ENCODE measurements at places on chromosomes 12 and 14. TPM values are rescaled to one million over a fixed set of nuclear protein-coding genes. Genes with fewer than 3 reads are reported as not detected.

Gene RTN1
- total RNA-seq: not detected

Gene RTL1
- total RNA-seq: not detected

Gene STYX
- 13.2 TPM for total RNA-seq

- no peak for DNase-seq
Observed at GRCh38 chr12:128790653-128791373, 32.9 kb downstream of the SLC15A4 start.

DNA sequence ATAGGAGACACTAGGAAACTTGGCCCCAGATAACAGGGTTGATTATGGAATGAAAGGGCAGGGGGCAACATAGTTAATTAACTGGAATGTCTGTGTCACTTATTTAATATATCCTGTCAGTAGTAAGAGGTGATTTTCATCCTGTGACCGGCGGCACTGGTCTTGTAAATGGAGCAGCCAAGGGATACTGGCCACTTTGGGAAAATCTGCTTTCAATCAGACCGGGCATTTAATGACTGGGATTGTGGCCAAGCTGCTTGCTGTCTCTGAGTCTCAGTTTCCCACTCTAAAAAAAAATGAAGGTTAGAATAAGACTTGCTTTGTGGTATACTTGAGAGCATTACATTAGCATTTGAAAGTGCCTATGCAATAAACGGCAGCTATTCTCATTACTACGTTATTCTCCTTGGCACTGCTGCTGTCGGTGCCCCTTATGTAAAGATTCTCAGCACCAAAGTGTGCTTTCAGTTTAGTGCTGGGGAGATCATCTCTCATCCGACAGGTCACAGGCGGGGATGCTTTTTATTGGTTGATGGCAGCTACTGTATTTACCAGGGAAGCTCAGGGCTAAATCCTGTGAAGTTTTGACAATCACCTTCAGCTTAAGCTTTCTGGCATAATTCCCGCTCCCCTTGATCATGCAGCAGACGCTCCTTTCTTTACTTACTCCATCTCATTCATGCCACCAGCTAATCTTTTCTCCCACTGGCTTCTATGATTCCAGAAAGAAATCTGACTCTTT lies 162.1 kb downstream of the ESRRB start:
- DNase-seq: no peak

DNA sequence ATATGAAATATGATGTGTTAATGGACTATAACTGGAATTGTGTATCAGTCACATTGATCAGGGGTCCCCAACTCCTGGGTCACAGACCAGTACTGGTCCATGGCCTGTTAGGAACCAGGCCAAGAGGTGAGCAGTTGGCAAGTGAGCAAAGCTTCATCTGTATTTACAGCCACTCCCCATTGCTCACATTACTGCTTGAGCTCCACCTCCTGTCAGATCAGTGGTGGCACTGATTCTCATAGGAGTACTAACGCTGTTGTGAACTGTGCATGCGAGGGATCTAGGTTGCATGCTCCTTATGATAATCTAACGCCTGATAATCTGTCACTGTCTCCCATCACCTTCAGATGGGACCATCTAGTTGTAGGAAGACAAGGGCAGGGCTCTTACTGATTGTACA lies 72.3 kb downstream of the CDK17 start:
- no peak for DNase-seq

DNA sequence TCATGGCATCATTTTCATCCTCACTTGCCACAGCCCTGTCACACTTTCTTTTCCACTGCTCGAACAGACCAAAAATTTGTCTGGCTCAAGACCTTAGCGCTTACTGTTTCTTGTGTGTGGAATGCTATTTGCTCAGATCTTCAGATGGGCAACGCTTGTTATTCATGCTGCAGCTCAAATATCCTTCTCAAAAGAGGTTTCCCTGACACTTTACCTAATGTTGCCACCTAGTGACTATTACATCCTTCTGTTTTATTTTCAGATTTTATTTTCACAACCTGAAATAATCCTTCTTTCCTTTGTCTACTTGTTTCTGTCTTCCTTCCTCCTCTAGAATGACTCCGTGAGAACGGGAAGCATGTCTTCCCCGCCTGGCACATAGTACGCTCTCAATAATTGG lies 5.6 kb downstream of the FBXO33 start:
- no peak for DNase-seq

- DNase-seq: no peak
Observed at GRCh38 chr12:79408689-79409088, 282.1 kb downstream of the PAWR start.

DNA sequence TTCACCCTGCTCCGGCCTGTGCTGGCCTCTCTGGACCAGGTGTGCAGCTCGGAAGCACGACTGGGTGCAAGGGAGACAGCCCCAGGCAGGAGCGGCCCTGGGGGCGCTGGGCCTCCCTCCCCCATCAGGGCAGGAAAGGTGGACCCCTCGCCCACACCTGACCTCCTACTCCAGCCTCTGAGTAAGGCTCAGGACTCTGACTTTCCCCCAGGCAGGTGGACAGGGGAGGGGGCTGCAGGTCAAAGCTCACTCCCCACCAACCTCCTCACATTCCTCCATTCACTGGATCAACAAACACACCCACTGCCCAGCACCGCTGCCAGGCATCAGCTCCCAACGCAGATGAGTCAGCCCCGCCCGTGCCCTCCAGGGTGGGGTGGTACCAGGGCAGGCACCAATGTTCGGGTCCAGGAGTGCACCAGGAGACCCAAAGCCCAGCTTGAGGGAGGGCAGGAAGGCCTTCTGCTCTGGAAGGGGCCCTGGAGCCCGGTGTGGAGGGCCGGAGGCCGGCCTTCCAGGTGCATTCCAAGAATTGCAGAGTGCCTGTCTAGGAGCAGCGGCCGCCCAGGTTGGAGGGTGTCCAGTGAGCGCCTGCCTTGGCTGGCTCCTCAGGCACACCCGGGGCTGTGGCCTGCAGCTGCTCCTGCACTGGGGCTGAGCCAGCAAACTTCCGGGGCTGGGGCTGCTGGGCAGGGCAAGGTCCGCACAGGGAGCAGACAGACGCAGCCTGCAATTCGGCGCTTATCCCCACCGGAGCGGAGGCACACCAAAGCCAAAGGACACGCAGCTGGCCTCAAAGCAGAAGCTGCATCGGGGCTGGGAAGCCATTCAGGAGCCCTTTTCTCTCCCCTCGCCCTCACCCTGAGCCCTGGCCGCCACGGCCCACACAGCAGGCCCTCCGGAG lies 1.6 kb upstream of the INF2 start:
- DNase-seq: no peak

GRCh38 chr12:12331896-12332295 lies 18.1 kb downstream of the MANSC1 start:
- no peak for DNase-seq

DNA sequence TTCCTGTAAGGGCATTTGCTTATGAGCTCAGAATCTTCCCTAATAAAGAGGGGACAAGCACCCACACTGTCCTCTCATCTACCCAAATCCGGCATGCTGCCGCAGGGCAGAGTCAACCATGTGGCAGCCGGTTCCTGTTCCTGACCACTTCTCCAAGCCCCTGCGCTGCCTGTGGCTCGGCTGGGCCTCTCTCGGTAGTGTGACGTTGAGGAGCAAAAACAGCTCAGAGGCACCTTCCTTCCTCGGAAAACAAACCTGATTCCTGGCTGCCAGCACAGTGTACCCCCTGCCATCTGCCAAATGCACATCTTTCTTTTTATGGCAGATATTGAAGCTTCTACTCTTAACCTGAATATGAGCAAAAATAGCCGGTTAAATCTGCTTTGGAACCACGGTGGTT lies 50.5 kb downstream of the CFAP251 start:
- DNase-seq: no peak

DNA sequence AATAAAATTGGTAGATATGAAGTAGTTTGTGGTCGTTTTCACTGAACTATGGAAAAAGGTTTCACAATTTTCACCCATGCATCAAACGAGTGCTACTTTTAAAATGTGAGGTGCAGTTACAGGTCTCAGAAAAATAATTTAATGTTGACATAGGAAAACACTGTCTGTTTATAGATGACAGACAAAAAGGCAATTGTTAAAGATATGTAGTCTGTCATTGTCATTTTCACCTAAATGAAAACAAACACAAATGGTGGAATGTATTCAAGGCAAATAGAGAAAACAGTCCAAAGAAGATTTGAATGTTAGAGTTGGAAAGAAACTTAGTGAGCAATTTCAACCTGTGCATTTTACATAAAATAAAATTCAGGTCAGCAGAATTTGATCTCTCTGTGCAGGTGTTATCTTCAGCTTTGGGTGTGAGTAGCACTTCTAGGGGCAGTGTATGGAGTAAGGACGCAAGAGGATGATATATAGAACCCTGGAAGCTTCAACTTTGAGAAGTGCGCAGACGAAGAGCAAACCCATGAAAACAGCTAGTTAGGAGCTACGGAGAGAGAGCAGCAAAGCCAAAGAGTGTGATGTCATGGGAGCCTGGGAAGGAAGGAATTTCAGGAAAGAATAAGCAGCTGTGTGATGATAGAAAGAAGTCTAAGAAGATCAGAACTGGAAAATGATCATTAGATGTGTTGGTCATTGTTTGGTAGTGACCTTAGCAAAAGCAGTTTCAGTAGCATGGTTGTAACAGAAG lies 6.2 kb downstream of the RERG start:
- no peak for DNase-seq

DNA sequence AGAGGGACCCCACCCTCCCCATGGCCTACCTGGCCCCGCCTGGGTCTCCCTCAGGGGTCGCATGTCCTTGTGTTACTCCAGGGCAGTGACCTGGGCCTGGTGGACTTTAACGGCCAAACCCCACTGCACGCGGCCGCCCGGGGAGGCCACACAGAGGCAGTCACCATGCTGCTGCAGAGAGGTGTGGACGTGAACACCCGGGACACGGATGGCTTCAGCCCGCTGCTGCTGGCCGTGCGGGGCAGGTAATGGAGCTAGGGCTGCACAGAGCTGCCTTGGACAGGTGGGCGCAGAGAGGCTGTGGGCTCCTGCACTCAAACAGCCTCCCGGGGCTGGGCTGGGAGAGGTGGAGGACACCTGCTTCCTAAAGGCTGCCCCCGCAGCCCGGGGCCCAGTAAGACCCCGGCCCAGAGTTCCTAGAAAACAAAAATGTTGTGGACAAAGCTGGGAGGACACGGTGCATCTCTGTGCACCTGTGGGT lies 21.6 kb downstream of the ASPG start:
- DNase-seq: peak; percentile 58

Data from natural killer cell treated with Interleukin-12 subunit alpha and Interleukin-12 subunit beta and Interleukin-15 and Interleukin-18, amount 100 ng/mL, for 72 hours (primary cell).